Left colon (tissue), 2 donors: ENCODE measurements at places on chromosomes 1 and 21.

DNA sequence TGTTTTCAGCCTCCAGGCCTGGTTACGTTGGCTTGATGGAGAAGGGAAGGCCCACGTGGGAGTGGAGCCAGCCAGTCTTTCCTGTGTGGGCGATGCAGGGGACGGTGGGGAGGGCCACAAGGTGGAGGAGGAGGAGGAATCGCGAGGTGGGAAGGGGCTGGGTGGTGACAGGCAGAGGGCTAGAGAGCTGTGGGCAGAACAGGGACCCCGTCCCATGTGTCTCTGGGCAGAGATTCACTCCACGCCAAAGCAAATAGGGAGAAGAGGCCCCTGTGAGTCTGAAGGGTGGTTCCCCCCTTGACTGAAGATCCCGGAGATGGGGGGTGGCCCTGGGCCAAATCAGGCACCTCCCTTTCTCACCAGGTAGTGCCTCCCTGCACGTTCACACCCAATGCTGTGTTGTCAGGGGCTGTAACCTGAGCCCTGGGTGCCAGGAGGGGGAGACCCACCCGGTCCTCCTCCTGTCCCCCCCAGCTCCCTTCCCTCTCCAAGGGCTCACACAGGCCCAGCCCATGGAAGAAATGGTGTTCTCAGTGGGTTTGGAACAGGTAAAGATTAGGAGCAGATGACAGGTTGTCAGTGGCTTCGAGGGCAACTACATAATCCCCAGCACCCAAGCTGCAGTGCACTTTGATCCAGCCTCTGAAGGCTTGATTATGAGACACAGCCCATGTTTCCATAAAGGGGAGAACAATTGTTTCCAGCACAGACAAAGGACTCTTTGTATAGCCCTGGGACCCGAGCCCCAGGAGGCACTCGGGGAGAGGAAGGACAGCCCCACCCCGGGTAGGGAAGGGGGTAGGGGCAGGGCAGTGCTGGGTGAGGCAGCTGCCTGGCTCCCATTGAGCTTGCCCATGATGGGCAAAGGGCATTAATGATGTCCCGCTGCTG, 37.7 kb upstream of the GPR37L1 start:
- DNase-seq: peak; percentile 82

- DNase-seq: no peak
Observed at GRCh38 chr21:44059710-44060109, 47.5 kb upstream of the PWP2 start.

- no peak for DNase-seq
Observed at GRCh38 chr1:65703853-65704252, 88.8 kb upstream of the PDE4B start.

DNA sequence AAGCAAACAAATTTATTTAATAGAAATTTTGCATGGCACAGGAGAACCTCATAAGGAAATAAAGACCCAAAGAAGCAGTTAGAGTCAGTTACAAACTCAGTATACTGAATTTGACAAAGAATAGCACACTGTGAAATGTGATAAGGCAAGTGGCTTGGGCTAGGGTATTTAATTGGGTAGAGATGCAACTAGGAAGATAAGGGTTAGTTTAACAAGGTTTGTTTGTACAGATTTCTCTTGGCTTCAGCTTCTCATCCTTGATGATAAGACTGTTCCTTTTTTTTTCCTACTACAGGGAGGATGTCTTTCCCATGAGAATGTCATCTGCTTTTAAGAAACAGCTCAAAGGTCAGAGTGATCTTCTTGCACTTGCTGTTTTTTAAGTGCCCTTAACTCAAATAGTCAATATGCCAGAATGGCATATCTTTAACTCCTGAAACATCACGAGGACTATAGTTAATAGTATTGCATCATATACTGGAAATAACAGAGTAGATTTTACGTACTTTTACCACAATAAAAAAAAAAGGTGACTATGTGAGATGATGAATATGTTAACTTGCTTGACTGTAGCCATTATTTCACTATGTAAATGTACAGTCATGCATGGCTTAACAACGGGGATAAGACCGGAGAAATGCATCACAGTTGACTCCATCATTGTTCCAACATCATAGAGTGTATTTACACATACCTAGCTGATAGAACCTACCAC, 9.2 kb upstream of the TRAF3IP3 start:
- no peak for DNase-seq

GRCh38 chr1:30384286-30385245, 338.8 kb downstream of the MATN1 start:
- no peak for DNase-seq

DNA sequence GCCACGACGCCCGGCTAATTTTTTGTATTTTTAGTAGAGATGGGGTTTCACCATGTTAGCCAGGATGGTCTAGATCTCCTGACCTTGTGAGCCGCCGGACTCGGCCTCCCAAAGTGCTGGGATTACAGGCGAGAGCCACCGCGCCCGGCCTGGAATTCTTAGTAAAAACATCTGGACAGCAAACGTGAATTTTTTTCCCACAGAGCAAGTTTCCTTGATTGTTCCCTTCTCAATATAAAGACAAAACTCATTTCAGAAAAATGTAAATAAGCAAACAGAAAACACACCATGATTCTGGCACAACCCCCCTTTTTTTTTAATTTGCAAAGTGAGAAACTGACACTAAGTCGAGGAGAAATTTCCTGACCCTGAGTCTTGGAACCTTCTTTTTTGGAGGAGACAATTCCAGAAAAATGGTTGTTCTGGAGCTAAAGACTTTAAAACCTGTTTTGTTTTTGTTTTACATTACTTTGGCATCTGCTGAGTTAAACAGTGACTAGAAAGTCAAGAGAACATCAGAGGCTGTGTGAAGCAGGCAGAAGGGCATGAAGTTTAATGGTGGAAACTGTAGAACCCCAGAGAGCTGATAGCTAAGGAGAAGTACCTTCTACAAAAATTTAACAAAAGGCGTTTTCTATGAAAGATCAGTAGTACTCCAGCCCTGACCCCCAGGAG, 10.3 kb upstream of the HMGCS2 start:
- DNase-seq: peak; percentile 26
